ENCODE measurements at places on chromosomes 5 and 9. TPM values are rescaled to one million over a fixed set of nuclear protein-coding genes. Genes with fewer than 3 reads are reported as not detected.

The SLC34A3 gene
- 0.28 TPM for total RNA-seq

The GPR151 gene
- total RNA-seq = not detected

The CARD6 gene
- 3.1 TPM for total RNA-seq

The IL17B gene
- not detected for total RNA-seq

The OR13J1 gene
- total RNA-seq = not detected

The NACC2 gene
- total RNA-seq = 22.1 TPM

The BTNL8 gene
- total RNA-seq = not detected

The PKD2L2 gene
- total RNA-seq = 0.07 TPM

The FYB1 gene
- 14.4 TPM for total RNA-seq

The NTRK2 gene
- total RNA-seq = not detected

The LCN1 gene
- not detected for total RNA-seq

The GAPVD1 gene
- 12.2 TPM for total RNA-seq

The GGTA1 gene
- not detected for total RNA-seq

The BARHL1 gene
- total RNA-seq = not detected

The PFN3 gene
- total RNA-seq = not detected

The AIF1L gene
- 1.7 TPM for total RNA-seq
